ENCODE measurements at places on chromosomes 16 and 17.

DNA sequence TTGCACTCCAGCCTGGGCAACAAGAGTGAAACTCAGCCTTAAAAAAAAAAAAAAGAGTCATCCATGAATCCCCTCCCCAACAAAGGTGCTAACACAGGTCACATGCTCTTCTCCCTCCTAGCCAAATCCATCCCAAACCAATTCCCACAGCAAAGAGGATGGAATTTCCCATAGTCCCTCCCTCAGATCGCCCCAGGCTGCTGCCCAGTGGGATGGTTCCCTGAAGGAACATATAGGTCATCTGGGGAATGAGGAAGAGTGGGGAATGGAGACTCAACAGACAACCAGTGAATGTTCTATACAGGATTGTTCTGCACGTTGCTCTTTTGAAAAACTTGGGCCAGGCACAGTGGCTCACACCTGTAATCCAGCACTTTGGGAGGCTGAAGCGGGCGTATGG is 18.2 kb downstream of the LGALS3BP start:
- no peak overlapping the region for H3K27ac ChIP-seq
- H3K4me3 ChIP-seq, result no peak overlapping the region
- peaks cover 4% of the 10 kb centered on the region for H3K27me3 ChIP-seq
- no peak for ATAC-seq
- H3K4me1 ChIP-seq, result no peaks in the 10 kb centered on the region

GRCh38 chr17:37025847-37026530 is 77.2 kb downstream of the AATF start:
- H3K27ac ChIP-seq, result peak overlapping the region; percentile 18
- peaks cover 28% of the 10 kb centered on the region for H3K4me1 ChIP-seq
- peaks cover 66% of the 10 kb centered on the region for H3K36me3 ChIP-seq
- no peaks in the 10 kb centered on the region for H3K27me3 ChIP-seq
- peak; percentile 99 for ATAC-seq

- peak; percentile 35 for ATAC-seq
- peaks cover 6% of the 10 kb centered on the region for H3K36me3 ChIP-seq
- peaks cover 8% of the 10 kb centered on the region for H3K4me1 ChIP-seq
- H3K4me3 ChIP-seq, result peak overlapping the region; percentile 84
- no peaks in the 10 kb centered on the region for H3K27me3 ChIP-seq
Measured at GRCh38 chr17:488993-489757, 136.6 kb upstream of the RPH3AL start.

DNA sequence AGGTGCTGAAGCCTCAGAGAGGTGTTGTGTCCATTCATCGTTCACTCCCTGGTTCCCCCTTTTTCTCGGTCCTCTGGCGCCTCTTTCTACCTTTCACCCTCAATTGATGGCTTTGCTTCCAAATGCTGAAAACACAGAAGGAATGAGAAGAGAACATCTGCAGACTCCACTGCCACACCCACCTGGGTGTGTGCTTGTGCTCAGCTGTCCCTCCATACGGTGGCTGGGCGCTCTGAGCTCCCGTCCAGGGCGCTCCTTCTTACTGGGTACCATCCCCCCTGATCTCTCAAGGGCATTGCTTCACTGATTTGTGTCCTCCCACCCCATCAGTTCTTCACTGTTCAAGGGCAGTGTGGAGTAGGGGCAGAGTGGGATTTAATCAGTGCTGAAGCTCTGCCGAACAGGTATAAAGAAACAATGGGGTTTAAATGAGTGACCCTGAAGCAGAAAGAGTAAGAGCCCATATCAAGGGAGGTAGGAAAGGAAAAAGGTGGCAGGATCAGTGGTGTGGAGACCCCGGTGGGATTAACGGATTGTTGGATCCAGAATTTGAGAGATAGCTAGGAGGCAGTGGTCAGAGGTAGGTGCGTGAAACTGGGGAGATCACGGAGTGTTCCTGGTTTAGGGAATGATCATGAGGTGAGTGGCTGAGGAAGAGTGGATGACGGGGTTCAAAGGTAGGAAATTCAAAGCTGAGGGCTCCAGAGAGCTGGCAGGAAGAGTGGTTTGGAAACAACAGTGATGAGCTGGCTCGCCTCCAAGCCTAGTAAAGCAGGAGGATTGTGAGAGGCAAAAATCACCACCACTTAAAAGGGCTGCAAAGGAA is 40.8 kb downstream of the MRTFB start:
- no peak for ATAC-seq
- H3K27ac ChIP-seq, result no peak overlapping the region
- no peaks in the 10 kb centered on the region for H3K36me3 ChIP-seq
- H3K4me1 ChIP-seq, result peaks cover 18% of the 10 kb centered on the region
- H3K27me3 ChIP-seq, result no peaks in the 10 kb centered on the region
- no peak overlapping the region for H3K4me3 ChIP-seq

DNA sequence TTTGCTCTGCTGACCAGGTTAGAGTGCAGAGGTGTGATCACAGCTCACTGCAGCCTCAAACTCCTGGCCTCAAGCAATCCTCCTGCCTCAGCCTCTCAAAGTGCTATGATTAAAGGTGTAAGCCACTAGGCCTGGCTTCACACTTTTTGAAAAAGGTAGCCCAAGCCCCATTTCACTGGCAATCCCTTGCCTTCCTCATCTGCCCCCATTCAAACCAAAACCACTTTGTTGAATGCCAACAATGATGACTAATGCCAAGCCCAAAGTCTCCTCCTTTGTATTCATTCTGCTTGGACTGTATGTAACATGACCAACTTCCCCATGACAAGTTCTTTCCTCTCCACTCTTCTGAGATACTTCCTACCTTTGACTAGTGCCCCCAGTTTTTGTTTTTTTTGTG is 33.1 kb downstream of the N4BP1 start:
- H3K4me1 ChIP-seq, result peaks cover 26% of the 10 kb centered on the region
- peak overlapping the region; percentile 62 for H3K27ac ChIP-seq
- H3K36me3 ChIP-seq, result peaks cover 34% of the 10 kb centered on the region
- no peaks in the 10 kb centered on the region for H3K27me3 ChIP-seq
- peak; percentile 99 for ATAC-seq
- H3K4me3 ChIP-seq, result peak overlapping the region; percentile 43

DNA sequence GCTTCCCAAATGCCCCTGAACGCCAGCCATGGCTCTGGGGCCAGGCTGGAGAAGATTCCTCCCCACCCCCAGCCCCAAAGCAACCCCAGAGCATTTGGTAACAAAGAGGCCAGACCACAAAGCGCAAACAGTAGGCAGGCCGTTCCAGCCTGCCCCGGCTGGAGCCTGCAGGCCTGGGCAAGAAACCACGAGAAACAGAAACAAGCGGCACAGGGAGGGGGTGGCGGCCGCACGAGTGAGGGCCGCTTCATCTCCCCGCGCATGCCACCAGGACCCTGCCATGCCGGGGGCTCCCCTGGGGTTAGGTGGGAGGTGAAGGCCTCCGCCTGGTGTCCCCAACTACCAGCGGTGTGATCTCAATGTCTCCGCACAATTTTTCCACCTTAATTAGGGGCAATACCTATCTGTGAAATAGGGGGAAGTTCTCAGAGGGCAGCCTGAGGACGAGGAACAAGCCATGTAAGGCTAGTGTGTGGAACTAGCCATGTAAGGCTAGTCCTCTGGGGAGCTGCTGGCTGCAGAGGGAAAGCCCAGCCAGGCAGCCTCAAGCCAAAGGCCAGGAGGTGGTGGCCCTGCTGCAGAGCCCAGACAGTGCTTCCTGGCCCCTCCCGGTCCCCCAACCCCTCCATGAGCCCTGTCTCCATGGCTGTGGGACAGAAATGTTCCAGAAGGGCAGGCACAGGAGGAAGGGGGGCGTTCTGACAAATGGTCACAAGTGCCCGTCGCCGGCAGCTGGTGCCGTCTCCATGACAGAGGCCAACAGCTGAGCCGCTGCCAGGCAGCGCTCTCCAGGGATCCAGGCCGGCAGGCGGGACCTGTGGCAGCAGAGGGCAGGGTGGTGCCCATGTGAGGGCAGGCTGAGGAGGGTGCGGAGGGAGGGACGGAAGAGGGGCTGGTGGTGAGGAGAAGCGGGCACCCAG is 14.5 kb upstream of the MTSS2 start:
- H3K4me3 ChIP-seq, result no peak overlapping the region
- no peak overlapping the region for H3K27ac ChIP-seq
- ATAC-seq, result no peak
- H3K4me1 ChIP-seq, result no peaks in the 10 kb centered on the region
- no peaks in the 10 kb centered on the region for H3K27me3 ChIP-seq
- peaks cover 6% of the 10 kb centered on the region for H3K36me3 ChIP-seq

DNA sequence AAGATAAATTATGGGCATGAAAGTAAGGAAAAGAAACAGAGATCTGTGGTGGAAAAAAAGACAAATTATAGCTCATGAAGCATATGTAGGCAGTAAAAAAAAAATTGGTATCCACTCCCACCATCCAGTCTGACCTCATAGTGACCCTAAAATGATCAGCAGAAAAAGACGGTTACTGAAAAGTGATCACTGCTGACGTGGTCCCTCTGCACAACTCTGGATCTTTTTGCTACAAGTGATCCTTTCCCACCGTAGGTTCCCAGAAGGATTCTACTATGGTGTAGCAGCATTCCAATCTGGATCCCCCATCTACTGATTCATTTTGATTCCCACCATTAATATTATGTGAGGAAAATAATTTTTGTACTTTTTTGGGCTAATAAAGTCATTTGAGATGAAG is 10.9 kb upstream of the CHST6 start:
- H3K27ac ChIP-seq, result no peak overlapping the region
- no peak overlapping the region for H3K4me3 ChIP-seq
- H3K4me1 ChIP-seq, result no peaks in the 10 kb centered on the region
- H3K27me3 ChIP-seq, result peaks cover 13% of the 10 kb centered on the region

GRCh38 chr17:71304498-71305158 is 816.2 kb upstream of the SOX9 start:
- no peak overlapping the region for H3K4me3 ChIP-seq
- ATAC-seq, result no peak
- no peaks in the 10 kb centered on the region for H3K36me3 ChIP-seq
- peaks cover 4% of the 10 kb centered on the region for H3K27me3 ChIP-seq
- H3K27ac ChIP-seq, result no peak overlapping the region

- H3K27ac ChIP-seq, result peak overlapping the region; percentile 87
- H3K4me1 ChIP-seq, result peaks cover 63% of the 10 kb centered on the region
- H3K27me3 ChIP-seq, result no peaks in the 10 kb centered on the region
- peak overlapping the region; percentile 53 for H3K4me3 ChIP-seq
- peaks cover 78% of the 10 kb centered on the region for H3K36me3 ChIP-seq
Measured at GRCh38 chr16:89422905-89423630, 67.3 kb downstream of the ANKRD11 start.

DNA sequence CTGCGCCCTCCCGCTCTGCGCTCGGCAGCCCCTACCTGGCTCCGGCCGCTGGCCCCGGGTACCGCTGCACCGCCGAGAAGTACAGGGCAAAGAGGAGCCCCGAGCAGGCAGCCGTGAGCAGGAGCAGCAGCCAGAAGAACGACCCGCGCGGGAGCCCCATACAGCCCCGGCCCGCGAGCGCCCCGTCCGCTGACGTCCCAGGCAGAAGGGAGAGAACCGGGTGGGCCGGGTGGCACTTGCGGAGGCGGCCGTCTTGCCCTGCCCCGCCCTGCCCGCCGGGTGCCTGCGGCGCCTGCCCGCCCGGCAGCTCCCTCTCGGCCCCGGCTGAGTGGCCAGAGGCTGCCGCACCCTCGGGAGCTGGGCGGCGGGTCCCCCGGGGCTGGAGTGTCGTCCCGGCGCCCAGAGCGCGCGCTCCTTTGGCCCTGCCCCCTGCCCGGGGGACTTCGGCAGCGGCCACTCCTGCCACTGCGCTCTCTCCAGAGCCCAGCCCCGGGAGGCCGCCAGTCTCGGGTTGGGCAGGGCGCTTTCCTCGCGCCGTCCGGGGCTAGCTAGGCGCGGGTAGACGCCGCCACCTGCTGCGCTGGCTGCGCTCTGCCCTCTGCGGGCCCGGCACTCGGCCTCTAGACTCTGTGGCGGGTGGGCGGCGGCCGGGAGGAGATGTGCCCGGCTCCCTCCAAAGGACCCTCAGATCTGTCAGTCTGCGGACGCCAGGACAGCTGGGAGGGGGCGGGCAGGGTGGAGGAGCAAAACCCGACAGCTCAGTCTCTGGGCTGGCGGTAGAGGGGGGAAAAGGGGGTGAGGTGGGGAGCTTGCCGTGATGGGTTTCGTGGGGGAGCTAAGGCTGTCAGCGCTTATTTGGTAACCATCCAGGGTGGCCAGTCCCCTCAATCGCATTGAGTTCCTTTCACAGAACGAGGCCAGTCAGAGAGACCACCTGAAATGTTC is at the start of gene ST6GALNAC2:
ST6GALNAC2 (minus strand) TSS at position 212 of the 945 bp plus-strand sequence; CDS start at position 160, 52 bp downstream.
- no peaks in the 10 kb centered on the region for H3K4me1 ChIP-seq
- peaks cover 4% of the 10 kb centered on the region for H3K36me3 ChIP-seq
- peak within 1 kb of the TSS; percentile 61 for H3K4me3 ChIP-seq
- H3K27ac ChIP-seq, result no peak within 1 kb of the TSS
- peak; percentile 85 for ATAC-seq
